ENCODE measurements at places on chromosomes 13 and 19.
A peak's percentile ranks its signal among the peaks of the same experiment; 100 is the strongest.

- no peak for DNase-seq
Measured at GRCh38 chr13:74966275-74966674, 515.7 kb downstream of the TBC1D4 start.

DNA sequence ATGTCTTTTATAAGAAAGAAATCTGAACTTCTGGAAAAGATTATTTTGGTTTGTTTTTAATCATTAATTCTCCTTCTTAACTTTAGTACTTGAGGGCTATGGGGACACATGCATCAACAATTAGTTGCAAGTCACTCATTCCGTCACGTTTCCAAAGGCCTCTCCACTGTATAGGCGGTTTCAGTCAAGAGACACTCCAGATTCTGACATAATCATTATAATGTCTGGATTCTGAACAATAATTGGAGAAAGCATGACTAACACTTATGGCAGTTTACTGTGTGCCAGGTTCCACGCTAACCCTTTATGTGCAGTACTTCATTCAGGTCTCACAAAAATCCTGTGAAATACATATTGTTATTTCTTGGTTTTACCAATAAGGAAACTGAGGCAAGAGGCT, 71.9 kb downstream of the TNFRSF19 start:
- no peak for DNase-seq

DNA sequence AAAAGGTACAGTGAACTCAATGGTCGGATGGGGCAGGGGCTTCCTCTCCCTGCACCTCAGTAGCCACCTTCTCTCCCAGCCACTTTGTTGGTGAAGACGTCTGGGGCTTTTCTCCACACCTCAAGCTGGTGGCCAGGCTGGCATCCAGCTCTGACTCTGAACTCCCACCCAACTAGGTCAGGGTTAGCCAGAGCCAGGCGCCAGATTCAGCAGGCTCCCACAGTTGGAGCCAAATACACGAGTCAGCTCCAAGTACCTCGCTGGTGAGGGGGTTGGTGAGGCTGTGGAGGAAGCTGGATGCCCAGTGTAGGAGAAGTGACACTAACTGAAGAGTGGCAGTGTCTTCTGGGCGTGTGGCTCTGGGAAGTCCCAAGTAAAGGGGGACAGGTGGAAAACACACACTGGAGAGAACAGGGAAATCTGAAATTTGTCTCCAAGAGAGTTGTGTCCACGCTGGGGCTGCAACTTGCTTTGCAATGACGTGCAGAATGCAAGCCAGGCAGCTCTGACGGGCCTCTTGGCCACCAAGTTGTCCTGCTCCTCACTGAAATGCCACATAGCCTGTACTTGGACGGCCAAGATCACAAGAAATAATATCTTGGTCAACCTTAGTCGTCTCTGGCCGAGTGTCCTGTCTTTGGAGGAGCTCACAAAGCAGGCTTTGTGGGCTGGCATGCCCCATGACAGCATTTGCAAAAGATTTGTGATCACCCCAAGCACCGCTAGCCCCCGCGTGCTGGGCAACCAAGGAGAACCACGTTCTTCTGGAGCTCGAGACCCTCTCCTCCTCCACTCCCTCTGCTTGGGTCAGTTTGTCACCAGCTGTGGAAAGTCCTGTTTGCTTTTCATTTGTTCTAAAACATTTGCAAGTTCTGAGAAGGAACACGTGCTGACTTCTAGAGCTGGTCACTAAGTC, 18.1 kb downstream of the SLC7A1 start:
- DNase-seq: no peak

- DNase-seq: no peak
Measured at GRCh38 chr19:41912899-41913537, 15.2 kb downstream of the ERFL start.

DNA sequence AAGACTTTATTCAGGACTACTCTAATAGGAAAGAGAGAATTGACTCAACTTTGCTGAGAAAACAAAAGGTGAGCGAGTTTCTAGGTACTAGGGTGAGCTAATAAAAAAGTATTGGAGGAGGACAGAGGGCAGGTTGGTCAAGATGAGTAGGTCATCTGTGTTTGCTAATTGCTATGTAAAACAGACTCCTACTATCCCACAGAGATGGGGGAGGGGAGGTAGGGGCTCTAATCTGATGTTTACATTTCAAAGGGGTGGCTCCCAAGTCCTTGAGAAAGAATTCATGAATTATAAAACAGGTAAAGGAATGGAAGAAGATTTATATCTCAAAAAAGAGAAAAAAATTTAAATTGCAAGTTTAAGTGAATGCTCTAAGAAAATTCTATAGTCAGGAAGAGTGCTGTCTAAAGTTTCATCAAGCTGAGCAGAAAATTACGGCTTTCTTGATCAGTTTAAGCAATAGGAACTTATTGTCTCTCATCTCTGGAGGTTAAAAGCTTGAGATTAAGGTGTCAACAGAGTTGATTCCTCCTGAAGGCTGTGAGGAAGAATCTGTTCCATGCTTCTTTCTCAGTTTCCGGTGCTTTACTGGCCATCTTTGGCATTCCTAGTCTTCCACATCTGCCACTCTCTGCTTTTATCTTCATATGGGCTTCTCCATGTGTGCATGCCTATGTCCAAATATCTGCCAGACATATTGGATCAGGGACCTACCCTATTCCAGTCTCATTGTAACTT, 790.3 kb downstream of the SLITRK5 start:
- DNase-seq: no peak

DNA sequence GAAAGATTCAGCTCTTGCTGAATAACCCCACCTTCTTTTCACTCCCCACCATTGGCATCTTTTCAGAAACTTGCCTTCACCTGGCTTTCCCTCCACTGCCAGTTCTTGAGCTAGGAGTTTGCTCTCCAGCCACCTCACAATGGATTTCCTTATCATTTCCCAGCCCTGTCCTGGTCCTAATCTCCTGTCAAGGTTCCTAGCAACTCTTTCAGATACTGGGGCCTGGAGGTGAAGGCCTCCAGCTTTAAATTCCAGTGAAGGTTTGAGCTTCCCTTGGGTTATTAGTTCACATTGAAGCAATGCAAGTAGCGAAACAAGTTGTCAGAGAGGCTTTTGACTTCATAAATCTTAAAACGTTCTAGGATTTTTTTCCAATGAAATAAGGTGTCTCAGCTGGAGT, 320.8 kb upstream of the MAB21L1 start:
- DNase-seq: no peak

GRCh38 chr19:32917616-32917996, 48.0 kb upstream of the SLC7A9 start:
- no peak for DNase-seq

DNA sequence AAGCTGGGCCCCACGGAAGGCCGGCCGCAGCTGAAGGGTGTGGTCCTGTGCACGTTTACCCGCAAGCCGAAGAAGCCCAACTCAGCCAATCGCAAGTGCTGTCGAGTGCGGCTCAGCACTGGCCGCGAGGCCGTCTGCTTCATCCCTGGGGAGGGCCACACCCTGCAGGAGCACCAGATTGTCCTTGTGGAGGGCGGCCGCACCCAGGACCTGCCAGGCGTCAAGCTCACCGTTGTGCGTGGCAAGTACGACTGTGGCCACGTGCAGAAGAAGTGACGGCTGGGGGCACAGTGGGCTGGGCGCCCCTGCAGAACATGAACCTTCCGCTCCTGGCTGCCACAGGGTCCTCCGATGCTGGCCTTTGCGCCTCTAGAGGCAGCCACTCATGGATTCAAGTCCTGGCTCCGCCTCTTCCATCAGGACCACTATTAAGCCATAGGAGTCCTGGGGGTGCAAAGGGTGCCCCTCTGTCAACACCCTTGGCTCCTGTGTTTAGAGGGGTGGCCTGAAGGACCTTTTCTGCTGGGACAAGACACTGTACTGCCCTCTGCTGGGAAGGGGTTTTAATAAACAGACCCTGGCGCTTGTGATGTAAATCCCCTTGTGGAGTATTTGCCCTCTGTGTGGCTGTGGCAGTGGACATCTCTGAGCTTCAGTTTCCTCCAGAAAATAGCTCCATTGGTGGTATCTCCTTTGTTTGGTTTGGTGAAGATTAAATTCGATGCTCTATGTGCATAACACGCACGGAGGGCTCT, 1.9 kb downstream of the MRPS12 start:
- peak; percentile 34 for DNase-seq

- DNase-seq: no peak
Measured at GRCh38 chr13:42707586-42707985, 73.8 kb upstream of the FAM216B start.

GRCh38 chr13:49627831-49628652, at the start of gene ARL11:
Gene ARL11 (plus strand): TSS chr13:49628507. CDS start chr13:49630448, 1,941 bp downstream.
- DNase-seq: peak; percentile 46

GRCh38 chr13:97884707-97885468, 68.6 kb upstream of the IPO5 start:
- DNase-seq: no peak

DNA sequence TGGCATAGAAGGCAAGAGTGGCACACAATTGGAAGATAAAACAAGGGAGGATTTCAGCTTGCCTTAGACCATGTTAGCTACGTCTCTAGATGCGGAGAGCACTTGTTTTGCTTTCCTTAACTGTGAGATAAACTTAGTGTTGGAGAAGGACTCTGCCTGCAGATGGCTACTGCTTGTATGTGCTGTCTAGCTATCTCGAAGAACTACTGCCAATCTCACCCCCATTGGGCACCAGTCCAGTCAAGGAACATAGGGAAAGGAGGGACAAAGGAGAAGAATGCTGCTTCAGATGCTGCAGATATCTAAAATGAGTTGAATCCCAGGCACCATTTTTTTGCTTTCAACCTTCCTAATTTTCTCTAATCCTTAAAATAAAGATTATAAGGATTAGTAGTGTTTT, 726.0 kb upstream of the ARGLU1 start:
- DNase-seq: no peak

DNA sequence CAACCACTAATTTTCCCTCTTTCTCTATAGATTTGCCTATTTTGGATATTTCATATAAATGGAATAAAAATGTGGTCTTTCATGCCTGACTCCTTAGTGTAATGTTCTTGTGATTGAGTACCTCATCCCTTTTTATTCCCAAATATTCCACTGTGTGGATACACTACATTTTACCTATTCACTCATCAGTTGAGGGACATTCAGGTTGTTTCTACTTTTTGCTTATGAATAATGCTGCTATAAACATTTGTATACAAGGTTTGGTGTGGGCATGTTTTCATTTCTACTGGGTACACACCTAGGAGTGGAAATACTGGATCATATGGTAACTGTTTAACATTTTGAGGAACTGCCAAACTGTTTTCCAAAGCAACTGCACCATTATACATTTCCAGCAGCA, 5.1 kb upstream of the WBP4 start:
- DNase-seq: no peak

DNA sequence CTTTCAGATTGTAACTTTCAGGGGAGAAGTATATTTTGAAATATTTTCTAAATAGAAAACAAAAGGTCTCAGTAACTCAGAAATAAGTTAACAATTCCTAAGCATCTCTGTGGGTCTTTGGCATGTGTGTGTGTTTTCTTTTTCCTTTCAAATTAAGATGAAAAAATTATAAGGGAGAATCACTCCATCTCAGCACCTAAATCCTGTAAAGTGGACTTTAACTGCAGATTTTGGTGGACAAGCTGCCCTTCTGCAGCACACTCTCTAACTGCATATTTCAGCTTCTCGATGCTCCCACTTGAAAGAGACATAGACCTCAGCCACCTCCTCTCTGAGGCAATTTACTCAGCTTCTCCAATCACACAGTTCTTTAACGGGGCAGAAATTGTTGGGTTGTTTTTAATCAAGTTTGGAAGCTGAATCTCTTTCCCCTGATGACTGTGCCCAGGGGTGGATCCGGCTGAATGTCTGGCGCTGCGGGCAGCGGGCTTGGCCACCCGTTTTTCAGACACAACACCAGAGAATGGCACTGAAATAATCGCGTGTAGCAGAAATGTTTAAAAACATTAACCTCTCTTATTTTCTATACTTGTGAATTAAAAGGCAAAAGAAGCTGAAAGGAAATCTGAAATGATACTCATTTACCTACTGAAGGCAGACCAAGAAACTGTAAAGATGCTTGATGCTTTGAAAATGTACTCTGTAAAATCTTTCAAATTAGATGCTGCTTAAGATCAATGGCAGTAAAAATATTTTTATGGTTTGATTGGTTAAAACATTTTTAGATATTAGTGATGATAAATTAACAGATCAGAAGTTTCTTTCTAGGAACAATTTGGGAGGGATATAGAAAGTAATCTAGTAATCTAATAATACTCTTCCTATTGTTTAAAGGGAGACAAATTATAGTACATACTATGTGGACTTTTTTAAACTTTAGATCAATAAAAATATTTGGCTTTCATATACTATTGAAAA, 12.4 kb downstream of the ZIC2 start:
- DNase-seq: no peak

GRCh38 chr19:16419669-16420335, 52.0 kb downstream of the EPS15L1 start:
- DNase-seq: no peak

DNA sequence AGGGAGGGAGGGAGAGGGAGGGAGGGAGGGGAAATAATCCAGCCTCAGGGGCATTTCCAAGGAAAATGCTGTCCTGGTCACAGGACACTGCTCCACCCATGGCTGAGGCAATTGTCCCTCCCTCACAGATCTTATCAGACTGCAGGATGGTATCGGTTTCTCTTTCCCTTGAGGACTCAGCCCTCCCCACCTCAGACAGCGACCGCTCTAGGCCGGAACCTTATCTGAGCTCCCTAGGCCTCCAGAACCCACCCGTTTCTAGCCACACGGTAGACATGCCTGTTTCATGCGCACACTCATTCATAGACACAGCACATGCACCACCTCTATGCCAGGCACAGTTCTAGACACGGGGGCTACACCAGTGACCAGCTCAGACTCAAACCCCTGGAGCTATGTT, 10.0 kb upstream of the IZUMO2 start:
- peak; percentile 2 for DNase-seq

DNA sequence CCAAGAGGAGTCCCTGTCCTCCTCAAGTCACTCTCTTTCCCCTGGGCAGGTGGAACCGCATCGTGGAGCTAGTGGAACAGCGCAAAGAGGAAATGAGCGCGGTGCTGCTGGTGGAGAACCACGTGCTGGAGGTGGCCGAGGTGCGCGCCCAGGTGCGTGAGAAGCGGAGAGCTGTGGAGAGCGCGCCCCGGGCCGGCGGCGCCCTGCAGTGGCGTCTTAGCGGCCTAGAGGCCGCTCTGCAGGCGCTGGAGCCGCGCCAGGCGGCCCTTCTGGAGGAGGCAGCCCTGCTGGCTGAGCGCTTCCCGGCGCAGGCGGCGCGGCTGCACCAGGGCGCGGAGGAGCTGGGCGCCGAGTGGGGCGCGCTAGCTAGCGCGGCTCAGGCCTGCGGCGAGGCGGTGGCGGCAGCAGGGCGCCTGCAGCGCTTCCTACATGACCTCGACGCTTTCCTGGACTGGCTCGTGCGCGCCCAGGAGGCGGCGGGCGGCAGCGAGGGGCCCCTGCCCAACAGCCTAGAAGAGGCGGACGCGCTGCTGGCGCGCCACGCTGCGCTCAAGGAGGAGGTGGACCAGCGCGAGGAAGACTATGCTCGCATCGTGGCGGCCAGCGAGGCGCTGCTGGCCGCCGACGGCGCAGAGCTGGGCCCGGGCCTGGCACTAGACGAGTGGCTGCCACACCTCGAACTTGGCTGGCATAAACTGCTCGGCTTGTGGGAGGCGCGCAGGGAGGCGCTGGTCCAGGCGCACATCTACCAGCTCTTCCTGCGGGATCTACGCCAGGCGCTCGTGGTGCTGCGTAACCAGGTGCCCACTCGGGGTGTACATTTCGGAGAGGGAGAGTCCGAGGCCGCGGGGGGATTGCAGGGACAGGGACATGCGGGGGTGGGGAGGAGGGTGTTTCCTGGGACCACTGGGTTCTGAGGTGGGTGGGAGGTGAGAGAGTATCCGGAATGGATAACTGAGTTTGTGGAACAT, 52.8 kb downstream of the SPTBN4 start:
- DNase-seq: no peak

Data from activated naive CD4-positive, alpha-beta T cell treated with Interleukin-2 at 50 U/mL for 16 hours (primary cell).